Stimulated activated CD4-positive, alpha-beta T cell treated with anti-CD3 and anti-CD28 coated beads, Interleukin-1b, Interleukin-23, amount 100 ng/mL, for 4 hours (primary cell): ENCODE measurements at places on chromosomes 11 and 22.

DNA sequence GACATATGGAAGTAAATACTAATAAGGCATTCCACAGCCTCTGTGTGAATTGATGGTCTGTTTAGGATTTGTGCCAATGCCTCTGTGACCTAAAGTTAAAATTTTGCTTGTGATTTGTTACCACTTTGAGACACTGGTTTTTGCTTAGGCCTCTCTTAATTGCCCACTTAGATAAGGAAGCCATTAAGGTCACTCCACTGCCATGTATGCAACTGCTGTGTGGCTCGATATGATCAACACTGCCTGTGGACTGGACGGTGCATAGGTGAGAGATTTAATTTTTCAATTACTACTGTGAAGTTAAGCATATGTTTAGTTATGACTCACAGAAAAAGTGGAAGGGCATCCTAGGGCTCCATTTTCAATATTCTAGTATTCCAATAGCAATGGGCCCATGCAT is 36.9 kb downstream of the CSRP3 start:
- DNase-seq = no peak

GRCh38 chr22:35973388-35973787 is 55.2 kb downstream of the RBFOX2 start:
- no peak for DNase-seq

GRCh38 chr11:65595543-65596281 is at the start of gene KCNK7:
TSS of gene KCNK7 (minus strand) at chr11:65595800. CDS start at chr11:65595772, 28 bp downstream.
- no peak for DNase-seq

DNA sequence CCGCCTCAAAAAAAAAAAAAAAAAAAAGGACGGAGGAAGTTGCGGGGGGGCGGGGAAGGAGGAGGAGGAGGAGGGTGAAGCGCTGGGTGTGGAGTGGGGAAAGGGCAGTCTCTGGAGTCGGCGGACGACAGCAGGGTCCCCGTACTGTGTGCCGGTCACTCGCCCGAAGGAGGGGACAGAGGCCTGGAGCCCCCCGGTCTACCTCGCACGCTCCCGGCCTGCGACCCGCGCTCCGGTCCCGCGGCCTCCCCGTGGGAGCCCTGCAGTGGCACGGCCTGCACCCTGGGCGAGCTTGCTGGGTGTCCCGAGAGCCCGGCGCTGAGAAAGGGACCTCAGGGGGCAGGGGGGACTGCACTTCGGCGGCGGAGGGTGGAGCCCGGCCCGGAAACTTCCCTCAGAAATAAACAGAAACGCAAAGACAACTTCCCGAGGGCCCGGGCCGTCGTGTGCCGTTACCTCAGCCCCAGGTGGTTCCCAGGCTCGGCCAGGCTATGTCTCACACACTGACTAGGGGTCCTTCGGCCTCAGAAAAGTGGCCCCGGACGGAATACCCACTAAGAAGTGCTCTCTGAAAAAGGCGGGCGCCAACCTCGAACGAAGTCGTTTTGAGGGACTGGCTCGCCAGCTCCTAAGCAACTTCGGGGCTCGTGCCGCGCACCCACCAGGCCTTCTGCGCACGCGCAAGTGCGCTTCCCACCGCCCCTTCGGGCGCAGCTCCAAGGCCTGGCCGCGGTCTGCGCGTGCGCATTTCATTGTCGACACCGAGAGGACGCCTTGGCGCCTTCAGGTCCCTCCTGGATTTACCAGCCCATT is at the start of gene MAJIN:
MAJIN (minus strand) TSS at position 688 of the 813 bp plus-strand sequence. CDS start 12,703 bp downstream, outside the sequence.
- peak; percentile 86 for DNase-seq

GRCh38 chr11:26753723-26754504 is 32.1 kb upstream of the SLC5A12 start:
- no peak for DNase-seq

GRCh38 chr11:61021661-61022212 is 50.3 kb downstream of the CD6 start:
- DNase-seq = peak; percentile 81

DNA sequence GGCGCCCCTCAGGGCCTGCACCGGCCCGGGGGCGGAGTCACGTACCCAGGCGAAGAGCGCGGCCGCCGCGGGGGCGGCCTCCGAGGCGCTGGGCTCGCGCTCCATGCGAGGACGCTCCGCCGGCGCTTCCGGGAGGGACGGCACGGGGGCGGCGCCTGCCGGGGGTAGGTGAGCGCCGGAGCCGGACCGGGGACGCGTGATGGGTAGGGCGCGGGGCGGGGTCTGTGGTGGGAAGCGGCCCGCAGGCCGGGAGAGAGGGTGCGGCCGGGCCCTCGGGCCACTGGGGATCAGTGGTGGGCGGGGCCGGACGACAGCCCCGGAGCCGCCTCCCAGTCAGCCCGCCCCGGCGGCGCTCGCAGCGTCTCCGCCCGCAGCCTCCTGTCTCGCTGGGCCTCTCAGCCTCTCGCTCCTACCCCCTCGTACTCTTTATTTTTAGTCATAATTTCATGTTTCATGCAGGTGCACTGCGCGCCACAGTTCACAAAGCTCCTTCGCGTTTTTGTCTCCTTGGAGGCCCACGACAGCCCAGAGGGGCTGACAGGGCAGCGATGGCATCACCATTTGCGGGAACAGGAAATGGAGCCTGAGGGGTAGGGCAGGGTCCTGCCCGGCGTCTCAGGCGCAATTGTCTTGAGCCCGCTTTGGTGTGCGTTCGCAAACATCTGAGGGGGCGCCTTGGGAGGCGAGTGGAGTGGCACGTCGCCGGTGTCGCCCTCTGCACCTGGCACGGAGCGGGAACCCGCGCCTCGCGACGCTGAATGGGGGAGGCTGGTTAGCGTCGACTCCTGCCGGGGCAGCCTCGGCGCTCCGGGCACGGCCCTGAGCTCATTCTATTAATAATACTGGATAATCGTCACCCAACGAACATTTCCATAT is at the start of gene SERGEF:
SERGEF (minus strand) TSS at position 142 of the 876 bp plus-strand sequence; CDS start at position 105, 37 bp downstream.
- DNase-seq = peak; percentile 94

- no peak for DNase-seq
These were observed 289.1 kb upstream of the SORL1-AS1 start for GRCh38 chr11:121741761-121742361.

DNA sequence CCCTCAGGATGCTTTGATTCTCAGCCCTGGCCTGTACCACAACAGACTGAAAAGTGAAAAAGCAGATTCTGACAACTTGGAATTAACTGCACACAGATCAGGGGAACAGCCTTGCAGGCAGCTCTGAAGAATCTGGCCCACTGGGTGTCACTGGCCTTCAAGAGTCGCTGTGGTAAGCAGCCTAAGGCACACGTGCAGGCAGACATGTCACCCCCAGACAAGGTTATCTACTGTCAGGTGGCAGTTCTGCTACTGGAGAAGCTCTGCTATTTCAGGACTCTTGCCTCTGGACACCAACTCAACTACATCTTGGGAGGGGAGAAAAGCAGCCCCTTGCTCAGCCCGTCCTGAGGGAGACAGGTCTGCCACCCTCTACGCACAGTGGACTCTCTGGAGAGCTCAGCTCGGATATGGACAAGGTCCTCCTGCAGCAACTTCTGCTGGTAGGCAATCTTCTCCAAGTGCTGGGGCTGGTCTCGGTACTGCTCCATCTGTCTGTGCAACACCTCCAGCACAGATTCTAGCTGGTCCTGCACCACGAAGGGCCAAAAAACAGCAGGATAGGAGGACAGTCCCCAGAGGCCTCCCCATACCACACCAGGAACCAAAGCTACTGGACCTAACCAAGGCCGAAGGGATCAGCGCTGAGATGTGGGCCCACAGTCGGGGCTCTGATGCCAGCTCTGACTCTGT is 63.0 kb downstream of the C11orf58 start:
- no peak for DNase-seq

DNA sequence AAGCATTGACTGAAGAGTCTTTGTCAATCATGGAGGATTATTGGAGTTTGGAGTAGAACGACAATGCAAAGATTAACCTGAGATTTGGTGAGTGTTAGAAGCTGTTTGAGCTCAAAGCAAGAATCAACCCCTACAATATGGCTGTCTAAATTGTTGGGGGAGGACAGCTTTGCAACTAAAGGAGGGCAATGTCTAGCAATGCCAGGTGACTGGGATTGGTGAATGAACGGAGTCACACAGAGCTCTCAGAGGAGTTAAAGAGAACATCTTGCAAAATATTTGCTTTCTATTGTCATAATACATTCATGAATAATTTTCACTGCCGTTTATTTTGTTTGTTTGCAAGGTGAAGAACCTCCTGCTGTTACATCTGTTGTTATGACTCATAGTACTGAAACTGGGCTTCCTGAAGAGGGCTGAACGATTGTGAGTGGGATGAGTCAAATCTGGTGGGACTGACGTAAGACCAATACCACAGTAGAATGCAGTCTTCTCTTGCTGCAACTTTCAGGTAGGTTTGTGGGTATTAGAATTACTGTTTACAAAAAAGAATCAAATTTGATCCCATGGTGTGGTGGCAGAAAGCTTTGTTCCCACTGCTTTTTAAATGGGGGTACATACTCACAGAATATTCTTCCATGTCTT is 281.9 kb downstream of the CADM1 start:
- no peak for DNase-seq

- DNase-seq = no peak
These were observed 139.2 kb downstream of the CCDC81 start for GRCh38 chr11:86513746-86514373.

- no peak for DNase-seq
These were observed 17.7 kb downstream of the VWCE start for GRCh38 chr11:61277186-61278000.

DNA sequence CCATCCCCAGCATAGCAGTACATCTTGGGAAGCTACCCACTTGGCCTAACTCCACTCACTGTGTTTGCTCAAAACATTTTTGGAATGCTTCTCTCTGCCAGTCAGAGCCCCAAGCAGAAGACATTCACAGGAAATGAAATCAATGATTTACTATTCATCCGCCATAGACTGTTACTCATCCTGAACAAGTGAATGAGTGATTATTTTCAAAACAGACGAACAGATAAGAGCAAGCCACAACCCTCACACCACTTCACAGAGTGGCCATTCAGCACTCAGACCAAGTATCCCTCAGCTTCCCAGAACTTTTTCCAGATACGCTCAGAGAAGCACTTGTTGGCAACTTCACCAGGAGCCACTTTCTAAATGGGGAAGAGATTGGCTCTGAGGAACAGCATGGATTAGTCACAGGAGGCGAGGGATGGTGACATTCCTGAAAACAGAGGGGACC is 13.0 kb upstream of the UBASH3B start:
- DNase-seq = no peak

GRCh38 chr11:121890377-121890776 is 225.6 kb downstream of the BLID start:
- no peak for DNase-seq

DNA sequence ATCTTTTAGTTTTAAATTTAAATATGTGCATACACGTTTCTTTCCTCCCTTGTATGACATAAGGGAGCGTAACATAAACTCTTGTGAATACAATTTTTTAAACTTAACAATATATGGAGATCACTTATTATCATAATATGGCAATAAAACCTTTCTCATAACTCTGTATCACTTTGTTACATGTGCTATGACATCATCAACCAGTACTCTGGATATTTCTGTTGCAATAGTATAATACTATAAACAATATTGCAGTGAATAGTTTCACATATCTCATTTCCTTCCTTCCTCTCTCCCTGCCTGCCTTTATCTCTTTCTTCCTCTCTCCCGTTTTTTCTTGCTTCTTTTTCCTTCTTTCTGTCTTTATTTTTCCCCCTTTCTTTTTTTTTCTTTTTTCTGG is 1278.0 kb upstream of the CNTN5 start:
- DNase-seq = no peak

DNA sequence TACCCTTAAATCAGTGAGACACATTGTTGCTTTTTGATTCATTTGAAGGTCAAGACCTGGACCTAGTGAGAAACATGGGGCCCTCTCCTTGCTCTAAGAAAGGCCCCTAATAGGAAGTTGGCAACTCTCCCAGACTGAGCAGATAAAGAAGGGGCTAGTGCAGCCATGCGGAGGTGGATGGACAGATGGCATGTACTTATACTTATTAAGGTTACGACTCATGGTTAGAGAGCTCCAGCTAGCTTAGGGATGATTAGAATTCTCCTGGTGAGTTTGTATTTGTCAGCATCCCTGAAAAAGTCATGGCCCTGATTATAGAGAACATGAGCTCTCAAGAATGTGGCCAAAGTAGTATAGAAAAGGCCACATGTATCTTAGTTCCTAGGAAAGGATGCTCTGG is 112.1 kb upstream of the BDNF start:
- DNase-seq = no peak

DNA sequence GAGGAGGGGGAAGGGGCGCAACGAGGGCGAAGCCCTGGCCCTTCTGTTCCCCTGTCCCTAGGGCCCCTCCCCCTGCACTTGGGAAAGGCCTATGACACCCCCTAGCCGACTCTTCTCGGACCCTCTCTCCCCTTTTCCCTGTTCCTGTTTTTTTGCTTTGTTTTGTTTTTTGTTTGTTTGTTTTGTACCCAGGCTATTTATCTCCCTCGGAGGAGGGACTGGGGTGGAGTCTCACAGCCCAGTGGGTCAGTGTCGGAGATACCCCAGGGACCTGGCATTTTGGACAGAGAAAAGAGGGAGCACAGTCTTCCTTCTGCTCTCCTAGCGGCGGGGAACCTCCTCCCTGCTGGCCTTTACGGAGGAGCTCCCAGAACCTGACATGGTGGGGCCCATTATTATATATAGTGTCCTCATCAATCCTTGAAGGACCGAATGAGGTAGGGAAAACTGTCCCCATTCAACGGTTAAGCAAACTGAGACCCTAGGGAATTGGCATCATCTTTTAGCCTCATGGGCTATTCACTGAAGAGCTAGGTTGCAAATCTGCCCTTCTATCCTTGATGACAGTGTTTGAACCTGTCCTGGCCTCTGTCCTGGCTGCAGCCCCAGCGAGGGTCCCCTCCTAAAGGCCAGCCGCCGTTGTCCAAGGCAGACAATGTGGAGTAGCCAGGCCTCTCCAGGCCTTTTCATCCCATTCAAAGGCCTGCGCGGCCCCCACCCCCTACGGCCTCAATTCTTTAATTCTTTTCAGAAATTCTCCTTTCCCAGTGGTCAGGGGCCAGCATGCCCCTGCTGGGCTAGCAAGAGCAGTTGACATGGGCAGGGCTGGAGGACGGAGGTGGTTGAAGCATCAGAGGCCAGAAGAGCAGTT is 911 bp downstream of the EMID1 start:
- no peak for DNase-seq

- DNase-seq = no peak
These were observed 193.5 kb downstream of the NAV2 start for GRCh38 chr11:19906126-19906525.

GRCh38 chr11:120308081-120308480 is 17.0 kb upstream of the TLCD5 start:
- no peak for DNase-seq

DNA sequence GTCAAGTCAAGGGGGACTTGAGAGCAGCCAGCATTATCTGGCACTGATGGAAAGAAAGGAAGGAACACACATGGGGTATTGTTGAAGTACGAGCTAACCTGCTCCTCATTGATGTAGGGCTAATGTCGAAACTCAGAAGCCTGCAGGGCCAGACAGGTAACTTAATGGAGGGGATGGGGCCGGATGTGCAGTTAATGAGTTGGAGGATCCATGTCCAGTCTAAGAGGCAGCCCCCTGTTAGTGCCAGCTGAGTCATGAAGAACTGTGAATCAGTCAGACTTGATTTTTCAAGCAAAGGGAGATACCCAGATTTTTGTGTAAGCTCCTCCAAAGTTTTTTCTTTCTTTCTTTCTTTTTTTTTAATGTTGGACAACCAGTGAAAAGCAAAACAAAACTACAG is 65.6 kb downstream of the CECR2 start:
- no peak for DNase-seq
